Activated CD8-positive, alpha-beta T cell treated with anti-CD3 and anti-CD28 coated beads for 36 hours (primary cell): ENCODE measurements at places on chromosomes 5 and 9. TPM values are rescaled to one million over a fixed set of nuclear protein-coding genes. Genes with fewer than 3 reads are reported as not detected.

- H3K36me3 ChIP-seq: no peaks in the 10 kb centered on the region
- H3K4me1 ChIP-seq: peaks cover 30% of the 10 kb centered on the region
- H3K4me3 ChIP-seq: no peak overlapping the region
- no peak overlapping the region for H3K27ac ChIP-seq
- no peaks in the 10 kb centered on the region for H3K27me3 ChIP-seq
These were observed 3.6 kb upstream of the IL3 start for GRCh38 chr5:132056610-132057497.

GRCh38 chr9:71607461-71607881 lies 160.8 kb downstream of the CEMIP2 start:
- H3K4me1 ChIP-seq: no peaks in the 10 kb centered on the region
- DNase-seq: no peak
- no peak overlapping the region for H3K4me3 ChIP-seq
- no peaks in the 10 kb centered on the region for H3K27me3 ChIP-seq

The NNT gene
- 78.4 TPM for total RNA-seq

- no peaks in the 10 kb centered on the region for H3K4me1 ChIP-seq
- no peaks in the 10 kb centered on the region for H3K36me3 ChIP-seq
- H3K27ac ChIP-seq: no peak overlapping the region
- DNase-seq: no peak
These were observed 209.1 kb downstream of the ADGRV1 start for GRCh38 chr5:90767710-90768109.

GRCh38 chr9:98793031-98793430 lies 3.3 kb downstream of the ANKS6 start:
- no peak for DNase-seq
- H3K36me3 ChIP-seq: peaks cover 3% of the 10 kb centered on the region
- H3K4me3 ChIP-seq: no peak overlapping the region
- H3K4me1 ChIP-seq: peaks cover 28% of the 10 kb centered on the region

The KCNN2 gene
- not detected for total RNA-seq

- no peak overlapping the region for H3K4me3 ChIP-seq
- no peak for DNase-seq
- H3K27me3 ChIP-seq: no peaks in the 10 kb centered on the region
- H3K4me1 ChIP-seq: no peaks in the 10 kb centered on the region
- H3K36me3 ChIP-seq: no peaks in the 10 kb centered on the region
These were observed 247.5 kb downstream of the GABRB2 start for GRCh38 chr5:161299053-161299452.

DNA sequence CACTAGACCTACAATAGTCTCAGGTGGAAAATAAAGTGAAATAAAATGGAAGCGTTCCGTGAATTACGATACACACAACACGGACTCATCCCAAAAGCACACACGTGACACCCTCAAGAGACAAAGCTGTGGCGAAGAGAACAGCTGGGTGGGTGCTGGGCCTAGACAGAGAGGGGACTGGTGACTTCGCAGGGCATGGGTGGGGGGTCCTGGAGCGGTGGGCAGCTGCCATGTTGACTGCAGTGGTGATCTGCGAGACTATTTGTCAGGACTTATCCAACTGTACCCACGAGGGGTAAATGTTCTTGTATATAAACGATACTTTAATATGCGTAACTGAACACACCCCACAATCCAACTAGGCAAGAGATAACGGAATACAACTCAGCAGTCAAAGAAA lies 52.0 kb downstream of the GOLM1 start:
- no peak for DNase-seq
- H3K36me3 ChIP-seq: no peaks in the 10 kb centered on the region
- H3K4me3 ChIP-seq: no peak overlapping the region
- no peaks in the 10 kb centered on the region for H3K4me1 ChIP-seq

- no peaks in the 10 kb centered on the region for H3K36me3 ChIP-seq
- H3K27ac ChIP-seq: no peak overlapping the region
- H3K27me3 ChIP-seq: no peaks in the 10 kb centered on the region
- no peak overlapping the region for H3K4me3 ChIP-seq
- no peak for DNase-seq
These were observed 29.8 kb downstream of the DAB2 start for GRCh38 chr5:39394946-39395345.

GRCh38 chr9:2722715-2723114 lies 5.4 kb downstream of the KCNV2 start:
- H3K4me3 ChIP-seq: no peak overlapping the region
- peak; percentile 6 for DNase-seq
- H3K4me1 ChIP-seq: no peaks in the 10 kb centered on the region
- H3K27ac ChIP-seq: no peak overlapping the region
